Fibroblast of upper back skin (primary cell): ENCODE measurements at places on chromosomes 2 and 18.

DNA sequence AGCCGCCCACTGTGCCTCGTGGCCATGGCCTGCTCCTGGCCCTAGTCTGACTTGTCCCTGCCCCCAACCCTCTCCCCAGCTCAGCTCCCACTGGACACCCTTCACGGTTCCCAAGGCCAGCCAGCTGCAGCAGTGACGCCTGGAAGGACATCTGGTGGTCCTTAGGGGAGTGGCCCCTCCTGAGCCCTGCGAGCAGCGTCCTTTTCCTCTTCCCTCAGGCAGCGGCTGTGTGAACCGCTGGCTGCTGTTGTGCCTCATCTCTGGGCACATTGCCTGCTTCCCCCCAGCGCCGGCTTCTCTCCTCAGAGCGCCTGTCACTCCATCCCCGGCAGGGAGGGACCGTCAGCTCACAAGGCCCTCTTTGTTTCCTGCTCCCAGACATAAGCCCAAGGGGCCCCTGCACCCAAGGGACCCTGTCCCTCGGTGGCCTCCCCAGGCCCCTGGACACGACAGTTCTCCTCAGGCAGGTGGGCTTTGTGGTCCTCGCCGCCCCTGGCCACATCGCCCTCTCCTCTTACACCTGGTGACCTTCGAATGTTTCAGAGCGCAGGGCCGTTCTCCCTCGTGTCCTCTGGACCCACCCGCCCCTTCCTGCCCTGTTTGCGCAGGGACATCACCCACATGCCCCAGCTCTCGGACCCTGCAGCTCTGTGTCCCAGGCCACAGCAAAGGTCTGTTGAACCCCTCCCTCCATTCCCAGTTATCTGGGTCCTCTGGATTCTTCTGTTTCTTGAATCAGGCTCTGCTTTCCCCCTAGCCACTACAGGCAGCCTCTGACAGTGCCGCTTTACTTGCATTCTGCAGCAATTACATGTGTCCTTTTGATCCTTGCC, 35.8 kb downstream of the ANO7 start:
- DNase-seq, result peak; percentile 62

DNA sequence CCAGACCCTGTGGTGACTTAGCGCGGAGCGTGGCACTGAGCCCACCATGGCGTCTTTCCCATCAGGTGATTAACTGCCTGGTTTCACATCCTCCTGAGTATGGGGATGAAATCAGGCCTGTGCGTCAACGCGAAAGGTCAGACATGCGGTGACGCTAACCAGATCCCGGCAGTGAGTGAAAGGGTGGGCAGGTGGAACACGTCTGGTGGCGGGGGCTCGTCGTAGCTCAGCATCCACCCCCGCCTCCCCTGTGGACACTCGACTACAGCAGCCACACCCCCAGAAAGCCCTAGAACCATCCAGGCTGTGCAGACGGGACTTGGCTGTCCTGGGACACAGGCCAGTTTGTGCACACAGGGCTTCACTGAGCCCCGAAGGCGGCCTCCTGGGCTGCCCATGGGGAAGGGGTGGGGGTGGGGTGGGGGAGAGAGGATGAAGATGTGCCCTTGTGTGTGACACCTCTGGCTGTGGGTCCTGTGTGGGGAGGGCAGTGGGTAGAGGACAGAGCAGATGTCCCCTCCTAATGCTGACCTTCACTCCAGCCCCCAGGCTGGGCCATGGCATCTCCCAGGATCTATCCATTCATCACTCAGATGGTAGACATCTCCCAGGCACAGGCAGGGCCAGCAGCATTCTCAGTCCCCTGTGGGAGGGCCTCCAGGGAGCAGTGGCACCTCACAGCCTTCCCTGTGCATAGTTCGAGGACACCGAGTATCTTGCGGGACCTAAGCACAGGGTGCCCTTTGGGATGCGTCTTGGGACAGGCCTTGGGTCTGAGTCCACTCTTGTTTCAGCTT, 27.5 kb downstream of the RAMP1 start:
- DNase-seq, result peak; percentile 46

DNA sequence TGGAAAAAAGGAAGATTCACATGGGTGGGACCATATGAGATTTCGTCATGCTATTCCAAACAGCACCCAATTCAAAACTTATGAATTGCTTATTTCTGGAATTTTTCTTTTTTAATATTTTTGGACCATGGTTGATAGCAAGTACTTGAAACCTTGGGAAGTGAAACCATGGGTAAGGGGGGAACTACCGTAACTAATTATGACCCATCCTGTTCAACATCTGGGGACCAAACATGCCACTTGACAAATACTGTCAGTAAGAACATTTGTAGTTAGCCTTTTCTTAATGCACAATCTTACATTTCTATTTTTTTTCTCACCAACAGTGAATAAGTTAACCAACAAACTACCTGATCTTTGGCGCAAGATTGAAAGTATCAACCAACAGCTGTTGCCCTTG, 105.7 kb upstream of the TTC39C start:
- no peak for DNase-seq

DNA sequence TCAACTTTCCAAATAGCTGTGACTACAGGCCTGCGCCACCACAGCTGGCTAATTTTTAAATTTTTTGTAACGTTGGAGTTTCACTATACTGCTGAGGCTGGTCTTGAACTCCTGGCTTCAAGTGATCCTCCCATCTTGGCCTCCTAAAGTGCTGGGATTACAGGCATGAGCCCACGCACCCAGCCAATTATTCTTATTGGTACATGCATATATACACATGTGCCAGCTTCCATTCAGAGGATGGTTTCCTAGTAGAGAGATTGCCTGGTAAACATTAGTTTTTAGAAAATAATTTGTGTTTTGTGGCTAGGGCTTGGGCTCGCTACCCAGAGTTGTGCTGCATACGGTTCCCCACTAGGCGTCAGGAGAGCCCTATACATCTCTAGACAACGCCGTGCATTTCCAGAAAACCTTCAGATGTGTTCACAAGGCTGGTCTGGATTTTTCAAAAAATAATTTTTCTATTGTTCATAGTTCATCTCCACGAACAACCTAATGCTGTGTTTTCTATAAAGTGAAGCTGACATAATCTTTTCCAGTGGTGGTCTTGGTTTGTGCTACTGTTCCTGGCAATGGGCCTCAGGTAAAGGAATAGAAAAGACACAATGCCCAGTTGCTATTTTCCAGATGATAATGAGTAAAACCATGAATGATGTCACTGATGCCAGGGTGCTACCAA, 14.6 kb upstream of the AFG3L2 start:
- DNase-seq, result peak; percentile 71

DNA sequence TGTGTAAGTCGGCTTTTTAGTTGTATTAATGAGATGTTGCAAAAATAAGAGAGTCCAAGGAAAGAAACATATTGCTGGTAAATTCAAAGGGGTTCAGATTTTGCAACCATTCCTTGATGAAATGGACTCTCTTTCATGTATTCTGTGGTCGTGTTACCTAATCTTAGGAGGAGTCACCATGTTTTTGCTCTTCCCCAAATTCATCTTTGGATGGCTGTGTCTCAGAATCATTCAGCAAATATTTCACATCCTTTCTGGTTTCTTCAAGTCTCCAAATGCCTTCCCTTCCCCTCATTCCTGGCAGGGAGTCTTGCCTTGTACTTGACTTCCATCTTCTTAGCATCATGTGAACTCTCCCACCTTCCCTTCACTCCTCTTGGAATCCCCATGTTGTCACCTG, 66.1 kb downstream of the PTPRM start:
- DNase-seq, result peak; percentile 43
